ENCODE measurements at places on chromosomes 12 and 14.

DNA sequence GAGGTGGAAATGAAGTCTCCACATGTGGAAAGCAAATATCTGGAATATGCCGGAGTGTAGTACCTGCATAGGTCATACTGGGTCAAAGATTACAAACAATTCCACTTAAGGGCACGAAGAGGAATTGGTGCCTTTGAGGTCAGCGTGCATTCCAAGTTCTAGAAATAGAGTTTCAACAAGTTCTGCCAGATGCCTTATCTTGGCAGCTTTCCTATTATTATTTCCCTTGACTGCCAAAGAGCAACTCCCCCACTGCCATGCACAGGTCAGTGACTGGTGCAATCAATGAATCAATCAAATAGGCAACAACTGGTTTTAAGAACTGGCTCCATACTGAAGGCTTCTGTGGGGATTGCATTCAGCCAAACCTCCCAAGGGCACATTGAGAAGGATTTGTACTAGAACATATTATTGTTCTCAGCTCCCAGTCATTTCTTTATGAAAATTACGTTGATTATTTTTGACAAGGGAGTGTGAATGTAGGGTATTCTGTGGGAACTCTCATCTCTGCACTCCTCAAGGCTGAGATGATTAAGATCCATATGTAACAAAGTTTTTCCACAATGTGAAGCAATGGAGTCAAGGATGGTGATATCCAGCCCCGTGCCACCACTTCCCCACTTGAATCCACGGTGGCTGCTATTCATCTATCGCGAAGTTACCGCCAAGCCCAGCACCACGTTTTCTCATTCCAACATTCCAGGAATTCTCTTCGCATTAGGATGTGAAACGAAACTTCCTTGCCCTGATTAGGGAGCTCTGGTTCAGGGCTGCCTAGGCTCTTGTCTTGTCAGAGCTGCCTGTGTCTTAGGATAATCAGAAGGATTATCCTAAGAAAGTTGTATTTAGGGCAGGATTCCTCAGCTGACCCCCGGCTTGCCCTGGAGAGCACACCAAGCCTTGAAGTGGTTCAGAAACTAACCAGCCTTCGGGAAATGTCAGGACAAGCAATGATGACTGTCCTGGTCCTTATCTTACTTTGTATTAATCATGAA lies 115.1 kb upstream of the PCED1B start:
- peak; percentile 23 for DNase-seq

DNA sequence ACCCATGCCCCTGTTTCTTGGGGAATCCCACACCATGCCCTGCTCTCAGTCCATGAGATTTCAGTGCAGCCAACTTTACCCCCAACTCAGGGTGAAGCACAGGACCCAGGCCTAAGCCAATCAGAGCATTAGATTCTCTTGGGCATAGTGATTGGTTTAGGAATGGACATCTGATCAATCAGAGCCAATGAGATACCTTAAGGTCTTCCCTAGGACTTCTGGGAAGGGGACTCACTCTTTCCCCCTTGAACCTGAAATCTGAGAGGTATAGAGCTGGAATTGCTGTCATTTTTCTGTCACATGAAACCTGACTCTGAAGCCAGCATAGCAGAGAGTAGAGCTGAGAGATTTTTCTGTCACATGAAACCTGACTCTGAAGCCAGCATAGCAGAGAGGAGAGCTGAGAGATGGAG lies 127.1 kb downstream of the ZFP36L1 start:
- no peak for DNase-seq

- no peak for DNase-seq
Observed at GRCh38 chr12:66072566-66072965, 58.0 kb downstream of the LLPH start.

DNA sequence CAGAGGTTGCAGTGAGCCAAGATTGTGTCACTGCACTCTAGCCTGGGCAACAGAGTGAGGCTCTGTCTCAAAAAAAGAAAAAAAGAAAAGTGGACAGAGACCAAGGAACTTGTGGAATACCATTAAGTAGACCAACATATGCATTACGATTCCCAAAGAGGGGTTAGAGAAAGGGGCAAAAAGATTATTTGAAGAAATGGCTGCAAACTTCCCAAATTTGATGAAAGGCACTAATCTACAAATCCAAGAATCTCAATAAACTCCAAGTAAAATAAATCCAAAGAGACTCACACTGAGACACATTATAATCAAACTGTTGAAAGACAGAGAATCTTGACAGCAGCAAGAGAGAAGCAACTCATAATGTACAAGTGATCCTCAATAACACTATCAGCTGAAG lies 4.8 kb upstream of the OXA1L start:
- no peak for DNase-seq

DNA sequence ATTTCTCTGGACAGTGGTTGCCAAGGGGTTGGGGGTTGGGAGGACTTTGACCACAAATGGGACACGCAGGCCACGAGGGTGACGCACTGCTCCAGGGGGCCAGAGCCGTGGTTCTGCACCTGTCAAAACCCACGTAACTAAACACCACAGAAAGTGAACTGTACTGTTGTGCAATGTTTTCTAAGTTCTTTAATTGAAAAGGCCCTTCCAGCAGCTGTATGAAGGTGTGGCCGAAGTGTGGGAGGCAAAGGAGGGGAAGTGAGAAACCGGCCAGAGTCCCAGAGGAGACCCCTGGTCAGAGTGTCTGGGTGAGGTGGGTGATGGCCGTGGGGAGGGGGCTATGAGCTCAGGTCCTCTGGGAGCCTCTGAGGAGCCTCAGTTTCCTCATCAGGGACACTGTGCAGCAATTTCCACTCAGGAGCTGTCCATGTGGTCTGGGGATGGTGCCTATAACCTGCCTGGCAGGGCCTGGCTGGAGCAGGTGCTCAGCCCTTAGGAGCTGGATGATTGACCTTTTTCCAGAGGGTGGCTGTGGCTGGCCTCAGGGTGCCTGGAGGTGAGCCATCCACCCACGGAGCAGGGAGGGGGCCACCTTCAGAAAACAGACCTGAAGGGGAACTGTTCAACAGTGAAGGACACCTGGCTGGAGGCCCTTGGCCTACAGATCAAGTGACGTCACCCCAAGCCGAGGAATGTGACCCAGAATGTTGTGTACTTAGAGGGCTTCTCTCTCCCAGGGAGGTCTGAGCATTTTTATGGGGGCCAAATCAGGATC lies 9.8 kb upstream of the BDKRB2 start:
- DNase-seq, result no peak

- no peak for DNase-seq
Observed at GRCh38 chr12:8698132-8698851, 501 bp downstream of the RIMKLB start.

Data from AG04450 (cell line).